Fibroblast of skin of right biceps (primary cell): ENCODE measurements at places on chromosomes 5 and 9.

DNA sequence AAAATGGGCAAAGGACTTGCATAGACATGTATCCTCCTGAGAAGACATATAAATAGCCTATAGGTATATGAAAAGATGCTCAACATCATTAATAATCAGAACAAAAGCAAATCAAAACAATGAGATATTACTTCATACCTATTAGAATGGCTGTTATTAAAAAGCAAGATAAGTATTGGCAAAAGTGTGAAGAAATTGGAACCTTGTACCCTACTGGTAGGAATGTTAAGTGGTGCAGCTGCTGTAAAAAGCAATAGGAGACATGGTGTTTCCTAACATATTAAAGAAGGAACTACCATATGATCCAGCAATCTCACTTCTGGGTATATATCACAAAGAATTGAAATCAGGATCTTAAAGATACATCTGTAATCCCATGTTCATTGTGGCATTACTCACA, 69.8 kb upstream of the PRR16 start:
- DNase-seq: no peak

DNA sequence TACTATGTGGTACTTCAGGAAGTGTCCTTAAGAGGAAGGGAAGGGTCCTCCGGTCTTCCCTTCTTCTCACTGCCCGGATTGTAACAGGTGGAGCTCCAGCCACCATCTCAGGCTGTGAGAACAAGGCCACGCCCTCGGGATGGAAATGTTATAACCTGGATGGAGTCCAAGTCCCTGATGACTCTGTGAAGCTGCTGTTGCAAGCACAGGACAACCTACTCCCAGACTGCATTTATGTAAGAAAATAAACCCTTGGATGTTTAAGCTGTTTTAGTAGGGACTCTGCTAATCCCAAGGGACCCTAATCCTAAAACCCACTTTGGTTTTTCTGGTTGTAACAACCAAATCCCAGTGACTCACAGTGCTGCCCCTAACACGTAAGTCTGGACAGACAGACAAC, 221.6 kb downstream of the ACTL7B start:
- DNase-seq: peak; percentile 81

DNA sequence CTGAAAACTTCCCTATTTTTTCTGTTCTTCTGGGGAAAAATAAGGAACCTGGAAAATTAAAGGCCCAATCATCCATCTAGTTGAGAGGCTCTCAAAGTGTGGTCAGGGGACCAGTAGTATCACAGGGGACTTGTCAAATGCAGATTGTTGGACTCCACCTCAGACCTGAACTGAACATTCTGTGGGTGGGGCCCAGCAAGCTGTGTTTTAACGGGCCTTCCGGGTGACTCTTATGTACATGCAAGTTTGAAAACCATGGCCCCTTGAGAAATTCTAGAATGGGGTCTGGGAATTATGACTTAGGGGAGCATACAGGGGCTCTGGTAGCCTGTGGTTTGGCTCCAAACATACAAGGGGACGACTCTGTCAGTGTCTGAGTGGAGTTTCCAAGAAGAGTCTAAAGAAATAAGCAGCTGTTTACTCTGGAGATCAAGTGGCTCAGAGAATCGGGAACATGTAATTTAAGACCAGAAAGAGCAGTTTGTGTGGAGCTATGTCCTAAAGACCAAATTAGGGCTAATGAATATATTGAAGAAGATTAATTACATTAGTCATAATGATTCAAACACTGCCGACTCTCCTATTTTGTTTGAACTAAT, 177.4 kb downstream of the SLC28A3 start:
- DNase-seq: no peak

GRCh38 chr9:113721856-113722255, 154.3 kb upstream of the ZNF618 start:
- no peak for DNase-seq
